ENCODE measurements at places on chromosomes 1 and 21.

- DNase-seq, result no peak
These were observed 155.3 kb downstream of the HHIPL2 start for GRCh38 chr1:222392556-222392955.

GRCh38 chr1:221672239-221672645 is 69.6 kb downstream of the DUSP10 start:
- DNase-seq, result no peak

DNA sequence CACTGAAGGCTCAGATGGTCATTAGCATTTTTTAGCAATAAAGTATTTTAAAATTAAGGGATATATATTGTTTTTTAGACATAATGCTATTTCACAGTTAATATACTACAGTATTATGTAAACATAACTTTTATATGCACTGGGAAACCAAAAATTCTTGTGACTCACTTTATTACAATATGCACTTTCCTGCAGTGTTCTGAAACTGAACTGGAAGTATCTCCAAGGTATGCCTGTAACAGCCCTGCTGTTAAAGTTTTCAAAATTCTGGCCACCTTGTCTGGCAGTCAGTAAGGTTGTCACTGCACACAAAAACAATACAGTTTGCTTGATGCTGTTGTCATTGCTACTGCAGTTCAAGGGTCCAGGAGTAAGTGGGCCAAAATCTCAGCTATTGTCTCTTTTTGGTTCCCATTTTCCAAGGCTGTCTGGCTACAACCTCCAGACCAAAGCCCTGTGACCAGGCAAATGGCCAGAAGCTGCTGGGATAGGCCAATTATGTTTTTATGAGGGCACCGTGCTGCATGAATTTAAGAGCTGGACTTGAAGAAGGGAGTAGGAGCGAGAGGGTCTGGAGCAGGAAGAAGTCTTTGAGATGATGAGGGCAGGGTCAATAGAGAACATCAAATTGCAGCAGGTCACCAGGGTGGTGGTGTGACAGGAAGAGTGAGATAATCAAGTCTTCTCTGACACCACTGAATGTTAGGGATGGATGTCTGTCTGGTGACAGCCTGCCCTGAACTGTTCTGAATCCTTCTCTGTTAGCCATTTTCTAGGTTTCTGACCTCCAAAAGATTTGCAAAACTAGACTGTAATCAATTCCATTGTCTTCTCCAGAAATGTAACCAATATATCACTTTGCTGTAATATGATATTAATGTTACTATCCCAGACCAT is 82.3 kb upstream of the CACHD1 start:
- DNase-seq, result no peak

DNA sequence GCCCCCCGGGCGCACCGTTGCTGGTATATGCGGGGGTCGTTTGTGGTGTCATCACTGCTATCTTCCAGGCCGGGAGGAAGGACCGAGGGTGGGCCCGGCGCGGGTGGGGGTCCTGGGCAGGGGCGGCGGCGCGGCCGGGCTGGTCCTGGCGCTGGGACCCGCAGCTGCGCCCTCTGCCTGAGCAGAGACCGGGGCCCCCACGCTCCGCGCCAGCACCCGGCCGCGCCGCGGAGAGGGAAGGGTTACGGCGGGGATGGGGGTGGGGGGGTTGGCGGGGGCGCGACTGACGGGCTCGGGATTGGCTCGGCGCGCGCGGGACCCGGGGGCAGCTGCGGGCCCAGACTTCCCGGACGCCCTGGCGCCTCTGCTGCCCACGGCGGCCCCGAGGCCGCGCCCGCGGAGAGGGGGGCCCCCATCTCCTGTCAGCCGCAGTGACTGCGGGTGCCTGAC is 13.8 kb upstream of the SAMD11 start:
- no peak for DNase-seq

- no peak for DNase-seq
These were observed 30.2 kb upstream of the MGST3 start for GRCh38 chr1:165600793-165601192.

GRCh38 chr1:172977296-172978017 is 73.3 kb downstream of the TNFSF18 start:
- DNase-seq, result no peak

Data from SK-MEL-5 (cell line).